ENCODE measurements at places on chromosomes 12 and 14.

- no peak for DNase-seq
These were observed 51.6 kb upstream of the PMCH start for GRCh38 chr12:102249079-102249841.

- no peak for DNase-seq
These were observed 168.0 kb upstream of the MYL2 start for GRCh38 chr12:111088409-111088808.

DNA sequence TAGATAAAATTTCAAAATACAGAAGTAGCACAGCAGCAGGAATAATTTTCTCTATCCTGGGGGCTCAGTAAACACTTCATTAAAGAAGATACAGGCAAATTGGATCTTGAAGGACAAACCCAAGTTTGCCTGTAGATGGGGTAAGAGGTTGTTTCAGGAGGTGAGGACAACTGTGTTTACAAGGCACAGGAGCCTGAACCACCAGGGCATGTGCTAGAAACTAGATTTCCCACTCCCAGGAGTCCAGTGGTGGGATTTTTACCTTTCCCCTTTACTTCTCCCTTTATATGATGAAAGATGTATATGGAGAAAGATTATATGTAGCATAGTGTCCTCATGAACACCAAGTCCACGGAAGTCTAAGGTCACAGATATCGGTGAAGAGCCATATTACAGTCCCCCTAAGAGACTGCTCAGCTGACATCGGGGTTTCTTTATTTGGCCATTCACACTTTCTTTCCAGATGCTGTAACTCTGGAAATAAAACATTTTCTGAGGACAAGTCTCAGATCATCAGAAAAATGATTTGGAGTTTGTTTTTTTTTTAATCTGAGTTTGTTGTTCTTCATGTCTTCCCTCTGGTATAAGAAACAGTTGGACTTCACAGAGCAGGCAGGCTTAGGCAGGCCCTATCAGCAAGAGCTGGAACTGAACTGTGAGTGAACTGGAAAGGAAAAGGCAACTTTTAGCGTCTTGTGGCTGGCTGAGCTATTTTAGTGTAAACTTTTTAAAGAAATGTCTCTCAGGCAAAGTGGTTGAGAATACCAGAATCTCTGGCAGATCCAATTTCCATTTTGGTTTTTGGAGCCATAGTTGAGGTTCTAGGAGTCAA lies 8.0 kb upstream of the EVL start:
- no peak for DNase-seq

DNA sequence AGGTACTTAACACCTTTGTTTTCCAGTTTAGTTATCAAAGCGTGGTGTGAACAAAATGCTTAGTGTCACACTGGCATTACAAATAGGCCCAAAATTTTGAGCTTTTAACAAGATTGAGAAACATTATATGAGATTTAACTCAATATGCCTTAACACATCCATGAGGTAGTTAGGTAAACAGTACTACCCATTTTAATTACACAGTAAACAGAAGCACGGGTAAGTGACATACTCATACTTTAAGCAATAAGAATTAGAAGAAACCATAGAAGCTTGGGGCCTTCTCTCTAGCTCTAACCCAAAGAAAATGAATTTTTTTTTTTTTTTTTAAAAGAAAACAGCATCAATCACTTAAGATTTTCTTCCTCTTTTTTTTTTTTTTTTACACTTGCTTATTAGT lies 15.5 kb upstream of the PHLDA1 start:
- DNase-seq, result no peak

- DNase-seq, result no peak
These were observed 85.5 kb upstream of the HECTD1 start for GRCh38 chr14:31292937-31293616.

GRCh38 chr14:96698960-96699539 lies 98.1 kb upstream of the VRK1 start:
- DNase-seq, result peak; percentile 2

GRCh38 chr12:70121562-70121961 lies 121.7 kb upstream of the CNOT2 start:
- DNase-seq, result no peak

- no peak for DNase-seq
These were observed 70.9 kb downstream of the MON2 start for GRCh38 chr12:62537551-62537950.

- no peak for DNase-seq
These were observed 255.1 kb upstream of the KRR1 start for GRCh38 chr12:75766263-75767160.

DNA sequence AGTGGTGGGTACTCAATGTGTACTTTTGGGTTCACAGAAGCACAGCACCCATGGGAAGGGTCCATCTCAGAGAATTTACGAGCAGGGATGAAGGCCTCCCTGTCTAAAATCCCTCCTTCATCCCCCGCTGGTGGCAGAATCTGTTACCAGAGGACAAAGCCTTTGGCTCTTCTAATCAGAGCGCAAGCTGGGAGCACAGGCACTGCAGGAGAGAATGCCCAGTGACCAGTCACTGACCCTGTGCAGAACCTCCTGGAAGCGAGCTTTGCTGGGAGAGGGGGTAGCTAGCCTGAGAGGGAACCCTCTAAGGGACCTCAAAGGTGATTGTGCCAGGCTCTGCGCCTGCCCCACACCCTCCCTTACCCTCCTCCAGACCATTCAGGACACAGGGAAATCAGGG lies 1.5 kb upstream of the GPR162 start:
- DNase-seq, result no peak

- no peak for DNase-seq
These were observed 1.8 kb downstream of the STAC3 start for GRCh38 chr12:57248934-57249742.

DNA sequence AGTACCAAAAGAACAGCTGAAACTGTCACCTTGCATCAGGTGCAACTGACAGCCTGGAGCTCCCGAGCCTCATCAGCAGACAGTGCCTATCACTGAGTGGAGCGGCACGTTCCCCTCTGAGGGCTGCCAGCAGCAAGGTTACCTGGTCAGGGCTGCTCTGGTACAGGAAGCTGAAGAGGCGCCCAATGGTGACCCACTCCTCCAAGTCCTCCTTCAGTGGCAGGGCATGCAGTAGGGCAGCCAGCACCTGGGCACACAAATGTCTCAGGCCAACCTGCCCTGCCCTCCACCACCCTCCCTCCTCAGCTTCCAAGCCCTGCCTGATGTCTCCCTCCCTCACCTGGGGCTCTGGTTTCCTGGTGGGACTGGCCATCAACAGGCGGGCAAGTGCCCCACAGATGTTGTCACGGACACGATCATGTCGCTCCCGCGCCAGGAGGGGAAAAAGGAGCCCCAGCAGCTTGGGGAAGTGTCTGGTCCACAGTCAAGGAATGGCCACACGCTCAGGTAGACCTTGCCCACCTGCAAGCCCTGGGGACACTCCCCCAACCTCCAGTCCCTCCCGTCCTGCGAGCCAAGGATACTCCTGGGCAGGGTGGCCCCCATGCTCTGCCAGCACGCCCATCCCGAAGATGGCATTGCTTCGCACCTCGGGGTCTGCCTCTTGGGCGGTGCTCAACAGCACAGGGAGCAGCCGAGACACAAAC lies 7.1 kb downstream of the IPO4 start:
- no peak for DNase-seq

DNA sequence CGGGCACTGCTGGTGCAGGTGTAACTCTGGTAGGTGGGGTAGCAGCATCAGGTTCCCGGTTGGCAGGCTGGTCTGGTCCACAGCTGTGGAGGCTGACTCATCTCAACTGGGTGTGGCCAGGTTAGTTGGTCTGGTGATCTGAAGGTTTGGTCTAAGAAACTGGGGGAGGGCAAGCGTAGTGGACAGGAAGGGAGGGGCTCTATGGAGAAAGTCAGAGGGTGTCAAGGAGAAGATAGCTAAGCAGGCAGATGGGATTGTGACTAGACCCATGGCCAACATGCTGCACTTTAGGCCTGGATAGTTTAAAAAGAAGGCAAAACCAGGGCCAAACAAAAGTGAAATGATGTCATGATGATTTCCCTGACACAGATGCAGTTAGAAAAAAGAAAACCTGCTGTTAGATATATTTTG lies 7.9 kb downstream of the TRIM9 start:
- no peak for DNase-seq

GRCh38 chr14:31543969-31544799 lies 17.0 kb upstream of the NUBPL start:
- DNase-seq, result no peak

GRCh38 chr14:103546652-103547454 lies 15.6 kb downstream of the BAG5 start:
- peak; percentile 46 for DNase-seq

All from stimulated activated CD4-positive, alpha-beta T cell treated with anti-CD3 and anti-CD28 coated beads, TNF-alpha, amount 100 ng/mL, for 24 hours (primary cell).